Ammon's horn (tissue), 1 donor: ENCODE measurements at places on chromosomes 6 and 20.

- no peak for DNase-seq
Measured at GRCh38 chr6:13044390-13044789, 283.9 kb downstream of the TBC1D7 start.

DNA sequence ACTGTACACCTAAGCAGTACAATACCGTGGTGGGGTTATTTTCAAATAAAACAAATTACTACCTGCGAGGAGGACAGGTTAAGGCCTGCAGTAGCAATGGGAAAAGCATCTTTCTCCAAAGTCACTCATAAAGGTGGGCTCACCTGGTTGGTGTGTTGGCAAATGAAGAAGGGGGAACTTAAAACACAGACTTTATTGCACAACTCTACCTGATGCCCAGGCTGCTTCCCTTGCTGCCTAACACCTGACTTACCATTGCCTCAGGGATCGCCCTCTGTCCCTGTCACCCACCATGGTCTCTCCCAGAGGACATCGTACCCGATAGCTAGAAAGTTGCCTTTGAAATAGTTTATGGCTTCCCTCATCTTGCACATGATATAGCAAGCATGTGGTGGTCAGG, 53.6 kb downstream of the GNAS start:
- DNase-seq: no peak

DNA sequence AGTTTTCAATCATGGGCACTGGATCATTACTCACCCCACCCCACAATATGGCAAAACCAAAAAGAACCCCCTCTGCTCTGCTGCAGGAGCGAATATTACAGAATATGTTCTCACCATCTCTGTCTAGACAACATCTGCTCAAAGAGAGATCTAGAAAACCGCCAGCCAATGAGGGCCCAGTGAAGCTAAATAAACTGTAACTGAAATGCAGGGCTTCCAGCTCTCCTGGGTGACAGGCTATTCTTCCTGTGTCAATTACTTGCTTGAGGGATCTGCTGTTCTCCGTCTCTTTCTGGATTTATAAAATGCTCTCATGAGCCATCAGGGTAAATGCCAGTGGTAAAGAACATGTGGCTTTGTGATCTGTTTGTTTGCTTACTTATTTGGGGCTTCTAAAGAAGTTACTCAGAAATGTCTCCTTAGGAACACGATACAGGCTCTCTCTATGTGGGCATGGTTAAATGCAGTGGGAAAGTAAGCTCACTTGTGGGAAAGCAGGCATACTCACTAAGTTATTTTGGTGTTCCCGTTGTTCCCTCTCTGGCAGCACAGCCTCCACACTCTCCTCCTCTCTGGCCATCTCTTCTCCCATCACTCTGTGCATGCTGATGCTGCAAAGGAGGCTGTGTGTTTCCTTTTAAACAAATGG, 44.8 kb downstream of the TTI1 start:
- DNase-seq: no peak

DNA sequence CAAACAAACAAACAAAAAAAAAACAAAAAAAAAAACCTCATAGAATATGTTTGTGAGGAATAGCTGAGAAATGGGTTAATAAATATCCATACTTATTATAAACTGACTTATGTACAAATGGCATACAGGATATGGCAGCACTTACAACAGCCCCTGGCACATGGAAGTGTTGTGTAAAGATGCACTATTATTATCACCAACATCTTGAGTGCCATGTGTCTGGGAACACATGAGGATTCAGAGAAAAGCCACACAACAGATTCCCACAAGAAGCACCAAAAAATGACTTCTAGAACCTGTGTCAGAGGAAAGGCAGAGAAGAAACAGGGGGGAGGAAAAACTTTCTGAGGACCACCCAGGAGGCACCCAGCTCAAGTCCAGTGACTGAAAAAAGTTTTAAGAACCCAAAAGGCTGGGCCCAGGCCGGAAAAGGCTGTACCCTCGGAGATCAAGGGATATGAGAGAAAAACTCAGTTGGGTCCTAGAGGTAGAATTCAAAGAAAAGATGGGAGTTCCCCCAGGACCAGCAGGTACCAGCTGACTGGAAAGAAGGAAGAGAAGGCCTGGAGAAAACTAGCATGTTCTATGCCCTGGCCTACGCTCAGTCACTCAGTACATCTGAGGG, 9.4 kb upstream of the TAF8 start:
- no peak for DNase-seq

DNA sequence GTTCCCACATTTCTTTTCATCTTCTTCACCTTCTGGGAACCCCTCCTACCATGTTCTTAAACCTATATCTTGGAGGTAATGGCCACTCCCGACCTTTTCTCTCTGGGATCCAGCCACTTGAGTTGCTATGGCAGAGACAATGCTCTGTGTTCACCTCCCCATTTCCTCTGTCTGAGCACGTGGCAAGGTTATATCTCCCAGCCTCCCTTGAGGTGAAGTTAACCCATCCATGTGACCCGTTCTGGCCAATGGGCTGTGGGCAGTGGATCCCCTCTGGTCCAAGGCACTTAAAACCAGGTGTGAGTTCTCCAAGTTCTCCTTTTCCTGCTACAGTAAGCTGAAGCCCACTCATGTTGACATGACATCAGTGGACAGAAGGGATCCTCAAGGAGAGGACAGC, 261.4 kb downstream of the LRFN2 start:
- no peak for DNase-seq

DNA sequence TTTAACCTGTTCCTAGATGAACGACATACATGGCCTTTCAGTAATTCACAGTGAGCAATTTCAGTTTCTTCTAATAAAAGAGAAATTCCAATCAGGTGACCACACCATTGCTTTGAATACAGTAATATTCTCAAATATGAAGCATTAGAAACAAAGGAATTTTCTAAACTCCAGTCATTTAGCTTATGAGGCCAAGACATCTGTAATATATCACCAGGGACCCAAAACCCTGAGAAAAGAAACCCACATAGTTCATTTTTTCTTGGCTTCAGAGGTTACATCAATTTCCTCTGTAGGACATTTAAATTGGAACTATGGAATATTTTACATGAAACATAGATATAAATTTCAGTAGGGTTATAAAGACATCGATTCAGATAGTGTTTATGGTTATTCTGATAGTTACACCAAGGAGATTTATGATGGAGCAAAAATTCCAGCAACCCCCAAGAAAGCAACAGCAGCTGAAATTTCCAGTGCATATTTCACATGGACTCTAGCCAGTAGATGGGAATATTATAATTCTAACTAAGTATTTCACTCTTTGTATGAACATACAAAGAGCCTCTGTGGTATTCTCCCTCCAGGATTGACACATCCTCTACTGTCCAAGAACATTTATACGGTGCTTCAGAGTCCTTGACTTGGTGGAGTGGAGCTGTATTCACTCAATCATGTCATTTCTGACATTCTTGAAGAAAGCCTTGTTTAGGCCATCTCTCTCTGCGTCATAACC, 82.9 kb downstream of the ADGRG6 start:
- no peak for DNase-seq

DNA sequence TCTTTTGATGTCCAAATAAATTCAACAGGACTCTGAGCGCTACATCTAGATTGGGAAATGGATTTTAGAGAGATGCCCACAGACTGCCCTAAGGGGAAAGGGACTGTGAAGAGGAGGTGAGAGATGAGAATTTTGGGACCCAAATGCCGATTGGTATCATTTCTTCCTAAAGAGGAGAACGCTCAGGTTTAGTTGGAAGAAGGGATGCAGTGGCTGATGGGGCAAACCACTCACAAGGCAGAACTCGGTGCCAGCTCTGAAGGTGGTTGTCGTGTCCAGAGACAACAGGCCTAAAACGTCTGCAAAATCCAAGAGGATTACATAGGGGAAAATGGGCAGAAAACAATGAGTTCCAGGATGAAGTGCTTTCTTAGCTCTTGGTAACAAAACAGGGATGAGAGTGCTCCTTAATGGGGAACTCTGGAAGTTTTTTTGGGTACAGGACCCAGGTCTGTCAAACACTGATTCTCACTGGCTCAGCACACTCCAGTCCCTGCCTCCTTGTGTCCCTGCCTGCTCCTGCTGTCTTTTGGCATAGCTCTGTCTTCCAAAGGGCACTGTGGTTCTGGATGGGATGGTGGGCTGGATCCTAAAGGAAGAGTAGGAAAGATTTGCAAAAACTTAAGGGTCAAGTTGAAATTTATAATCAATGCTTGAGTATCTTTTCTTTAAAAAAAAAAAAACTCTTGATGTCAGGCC, 29.0 kb downstream of the NEDD9 start:
- no peak for DNase-seq
